ENCODE measurements at places on chromosomes 12 and 14. TPM values are rescaled to one million over a fixed set of nuclear protein-coding genes. Genes with fewer than 3 reads are reported as not detected.

DNA sequence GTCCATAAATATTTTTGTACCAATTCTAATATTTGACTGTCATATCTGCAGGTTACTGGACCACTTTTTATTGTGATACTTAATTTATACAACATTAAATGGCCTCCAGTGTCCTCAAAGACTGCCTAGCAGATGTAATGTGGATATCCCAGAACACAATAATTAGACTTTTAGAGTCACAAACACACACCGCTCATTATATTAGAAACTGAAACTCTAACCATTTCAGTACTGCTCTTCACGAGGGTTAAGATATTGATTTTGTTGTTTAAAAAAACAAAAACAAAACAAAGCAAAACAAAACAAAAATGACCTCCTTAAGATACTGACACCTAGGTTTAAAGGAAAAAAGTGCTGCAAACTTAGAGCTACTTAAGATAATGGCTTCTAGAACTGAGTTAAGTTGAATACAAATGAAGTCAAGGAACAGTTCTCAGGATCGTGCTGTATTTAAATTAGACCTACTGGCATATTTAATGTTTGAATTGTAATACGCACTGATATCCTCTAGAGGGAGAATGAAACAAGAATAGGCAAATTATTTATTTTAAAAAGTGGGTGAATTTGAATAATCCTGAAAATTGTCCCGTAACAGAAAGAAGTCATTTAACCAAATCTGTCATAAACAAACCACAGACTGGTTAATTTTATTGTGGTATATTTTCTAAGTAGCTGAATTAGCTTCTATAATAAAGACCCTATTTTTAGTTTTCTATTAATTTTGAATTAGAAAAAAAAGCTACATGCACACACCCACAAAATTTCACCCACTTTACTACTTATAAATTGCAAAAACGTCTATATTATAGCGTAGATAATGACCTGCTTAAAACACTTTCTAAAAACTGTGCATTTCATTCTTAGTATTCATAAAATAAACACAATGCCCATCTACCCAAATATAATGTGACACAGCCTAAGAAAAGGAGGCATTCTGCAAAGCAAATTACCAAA is 395.2 kb upstream of the DCN start:
- no peak for DNase-seq

GRCh38 chr14:32186248-32186647 is 15.6 kb upstream of the RNU6-7 start:
- no peak for DNase-seq

DNA sequence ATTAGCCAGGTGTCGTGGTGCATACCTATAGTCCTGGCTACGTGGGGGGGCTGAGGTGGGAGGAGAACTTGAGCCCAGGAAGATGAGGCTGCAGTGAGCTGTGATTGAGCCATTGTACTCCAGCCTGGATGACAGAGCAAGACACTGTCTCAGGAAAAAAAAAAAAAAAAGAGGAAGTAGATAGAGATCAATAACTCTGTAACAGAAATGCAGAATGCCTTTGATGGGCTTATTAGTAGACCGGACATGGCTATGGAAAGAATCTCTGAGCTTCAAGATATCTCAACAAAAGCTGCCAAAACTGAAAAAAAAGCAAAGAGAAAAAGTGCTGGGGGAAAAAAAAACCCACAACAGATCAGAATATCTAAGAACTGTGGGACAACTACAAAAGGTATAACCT is 37.5 kb downstream of the GPR68 start:
- no peak for DNase-seq

Gene B4GALNT3
- total RNA-seq, result 0.71 TPM

DNA sequence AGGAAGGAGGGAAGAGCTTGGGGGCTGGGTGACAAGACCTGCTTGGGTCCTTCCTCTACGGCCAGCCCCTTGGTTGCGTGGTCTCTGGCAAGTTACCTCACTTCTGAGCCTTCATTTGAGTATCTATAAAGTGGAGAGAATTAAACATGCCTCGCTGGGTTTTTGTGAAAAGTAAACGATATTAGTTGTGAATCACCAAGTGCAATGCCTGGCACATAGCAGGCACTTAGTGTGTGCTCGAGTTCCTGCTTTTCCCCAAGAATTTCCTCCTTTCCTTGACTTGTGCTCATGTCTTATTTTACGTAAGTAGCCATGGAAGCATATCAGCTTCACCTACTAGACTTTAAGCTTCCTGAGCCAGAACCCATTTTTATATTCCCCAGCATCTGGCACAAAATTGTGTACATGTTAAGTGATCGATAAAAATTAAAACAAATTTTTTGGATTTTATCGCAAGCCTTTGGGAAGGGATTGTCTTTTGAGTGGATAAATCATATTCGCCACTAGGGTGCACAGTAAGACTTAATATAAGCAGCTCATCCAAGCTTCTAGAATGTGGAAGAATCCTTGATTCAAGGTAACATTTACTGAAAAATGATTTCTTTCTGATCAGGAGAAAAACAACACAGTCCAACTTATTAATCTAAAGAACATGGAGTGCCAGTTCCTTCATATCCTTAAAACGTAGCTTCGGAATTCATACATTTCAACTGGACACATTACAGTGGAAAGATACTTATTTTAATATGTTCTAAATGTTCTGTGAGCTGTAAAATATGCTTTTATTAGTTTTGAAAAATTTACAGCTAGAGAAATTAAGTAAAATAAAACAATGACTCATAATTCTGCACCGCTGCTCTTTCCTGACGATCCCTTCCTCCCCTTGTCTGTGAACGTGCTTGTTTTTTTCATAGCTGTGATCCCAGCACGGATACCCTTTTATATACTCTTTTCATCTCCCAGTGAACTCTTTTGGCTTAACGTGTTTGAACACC is 62.0 kb downstream of the SLC25A47 start:
- DNase-seq, result no peak

DNA sequence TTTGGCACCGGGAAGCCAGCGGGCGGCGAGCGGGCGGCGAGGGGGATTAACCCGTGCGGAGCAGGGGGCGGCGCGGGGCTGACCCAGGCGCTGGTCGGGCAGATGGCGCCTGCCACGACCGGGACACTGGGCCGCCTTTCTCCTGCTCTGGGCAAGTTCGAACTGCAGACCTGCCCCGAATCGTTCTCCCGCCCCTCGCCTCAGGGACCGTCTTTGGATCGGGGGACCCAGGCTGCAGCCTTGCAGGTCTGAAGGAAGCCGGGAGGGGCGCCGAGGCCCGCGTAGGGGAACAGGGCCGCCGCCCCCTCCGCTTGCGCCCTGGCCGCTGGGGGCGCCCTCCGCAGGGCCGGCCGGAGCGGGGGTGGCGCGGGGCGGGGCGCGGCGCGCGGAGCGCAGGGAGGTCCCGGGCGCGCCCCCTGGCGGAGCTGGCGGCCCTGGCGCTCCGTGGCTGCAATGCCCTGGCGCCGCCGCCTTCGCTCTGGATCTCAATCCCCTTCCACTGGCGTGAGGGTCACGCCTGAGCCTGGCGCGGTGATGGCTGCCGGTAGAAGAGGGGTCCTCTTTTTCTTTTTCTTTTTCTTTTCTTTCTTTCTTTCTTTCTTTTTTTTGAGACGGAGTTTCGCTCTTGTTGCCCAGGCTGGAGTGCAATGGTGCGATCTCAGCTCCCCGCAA is 449 bp upstream of the LTBP2 start:
- no peak for DNase-seq

- DNase-seq, result no peak
Observed at GRCh38 chr12:120361506-120362208, 7.3 kb downstream of the MSI1 start.

Gene GCN1
- 94.6 TPM for total RNA-seq

DNA sequence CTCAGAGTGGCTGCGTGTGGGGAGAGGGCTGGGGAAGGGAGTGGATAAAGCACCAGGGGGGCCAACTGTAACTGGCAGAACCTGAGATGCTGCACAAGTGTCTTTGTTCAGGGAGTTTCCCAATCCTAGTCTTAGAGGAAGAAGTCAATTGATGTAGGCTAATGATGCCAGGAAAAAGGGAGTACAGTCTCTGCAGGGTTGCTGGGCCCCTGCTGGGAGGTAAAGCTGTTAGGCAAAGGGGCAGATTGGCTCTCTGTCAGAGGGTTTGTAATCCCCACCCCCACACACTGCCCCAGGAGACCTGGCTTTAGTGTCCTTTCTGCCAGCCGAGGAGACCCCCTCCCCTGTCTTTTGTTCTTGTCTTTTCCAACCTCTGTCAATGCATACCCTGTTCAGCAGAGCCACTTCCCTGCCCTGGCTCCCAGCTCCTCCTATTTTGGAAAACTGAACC is 178.4 kb downstream of the KCNA5 start:
- DNase-seq, result no peak

DNA sequence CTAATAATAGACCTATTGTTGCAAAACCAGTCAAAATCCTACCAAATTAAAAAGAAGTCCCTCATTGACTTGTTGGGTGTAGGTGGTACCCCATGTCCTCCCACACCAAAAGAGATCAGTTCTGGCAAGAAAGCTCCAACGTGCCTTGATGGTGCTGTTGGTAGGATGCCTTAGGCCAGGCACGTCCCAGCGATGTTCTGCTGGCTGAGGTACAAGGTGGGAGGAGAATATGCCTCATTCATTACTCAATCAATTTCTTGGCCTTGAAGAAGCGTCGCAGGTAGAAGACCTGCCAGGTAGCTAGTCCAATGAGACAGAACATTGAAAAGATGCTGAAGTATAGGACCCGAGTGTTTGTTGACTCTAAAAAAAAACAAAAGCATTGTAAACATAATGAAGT is 7.8 kb upstream of the NEK9 start:
- DNase-seq, result no peak

- DNase-seq, result no peak
Observed at GRCh38 chr12:49039421-49040363, 20.9 kb downstream of the KMT2D start.

Gene ETFBKMT
- total RNA-seq, result 5.1 TPM

GRCh38 chr12:63802012-63802608 is 22.4 kb downstream of the RXYLT1 start:
- no peak for DNase-seq

DNA sequence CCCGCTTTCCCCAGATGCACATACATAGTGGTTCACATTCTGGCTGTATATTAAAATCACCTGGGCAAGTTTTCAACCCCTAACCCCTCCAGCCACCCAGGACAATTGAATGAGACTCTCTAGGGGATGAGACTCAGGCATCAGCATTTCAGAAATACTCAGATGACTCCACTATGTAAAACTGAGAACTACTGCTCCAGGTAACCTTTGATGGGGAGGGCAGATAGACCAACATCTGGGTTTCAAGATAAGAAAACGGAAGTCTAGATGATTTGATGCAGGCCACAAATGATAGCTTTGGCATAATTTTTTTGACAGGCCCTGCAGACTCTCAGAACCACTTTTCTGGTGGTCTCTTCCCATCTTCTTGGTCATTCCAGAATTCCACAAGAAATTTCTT is 341.1 kb downstream of the EMP1 start:
- peak; percentile 47 for DNase-seq

DNA sequence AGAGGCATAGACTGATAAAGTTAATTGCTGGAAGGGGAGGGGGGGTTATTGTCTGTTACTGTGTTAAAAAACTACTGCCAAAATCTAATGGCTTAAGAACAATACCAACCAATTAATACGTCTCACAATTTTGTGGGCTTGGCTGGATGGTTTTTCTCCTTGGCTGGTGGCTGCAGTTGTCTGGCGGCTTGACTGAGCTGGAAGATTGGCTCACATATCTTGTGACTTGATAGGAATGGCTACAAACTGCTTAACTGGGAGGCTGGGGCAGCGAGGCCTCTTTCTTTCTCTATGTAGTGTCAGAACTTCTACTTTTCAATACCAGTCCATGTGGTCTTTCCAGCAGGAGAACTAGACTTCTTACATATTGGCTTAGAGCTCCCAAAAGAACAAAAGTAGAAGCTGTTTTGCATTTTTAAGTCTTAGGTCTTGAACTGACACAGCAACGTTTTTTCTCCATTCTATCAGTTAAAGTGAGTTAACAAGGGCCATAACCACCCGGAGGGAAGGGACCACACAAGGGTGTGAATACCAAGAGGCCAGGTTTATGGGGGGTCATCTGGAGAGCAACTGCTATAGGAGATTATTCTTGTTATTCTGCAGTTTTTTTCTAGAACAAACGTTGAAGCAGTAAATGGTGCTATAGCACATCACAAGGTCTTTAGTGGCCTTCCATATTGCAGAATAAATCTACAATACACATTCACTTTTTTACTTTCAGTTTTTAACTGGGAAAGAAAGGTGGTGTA is 46.9 kb downstream of the ZDHHC17 start:
- no peak for DNase-seq

Gene TRMT5
- 8.7 TPM for total RNA-seq

- no peak for DNase-seq
Observed at GRCh38 chr14:89720076-89720687, 234.3 kb downstream of the EFCAB11 start.

- no peak for DNase-seq
Observed at GRCh38 chr12:85058339-85058738, 22.2 kb downstream of the LRRIQ1 start.

GRCh38 chr12:121799842-121800693 is 3.7 kb upstream of the SETD1B start:
- DNase-seq, result peak; percentile 96

DNA sequence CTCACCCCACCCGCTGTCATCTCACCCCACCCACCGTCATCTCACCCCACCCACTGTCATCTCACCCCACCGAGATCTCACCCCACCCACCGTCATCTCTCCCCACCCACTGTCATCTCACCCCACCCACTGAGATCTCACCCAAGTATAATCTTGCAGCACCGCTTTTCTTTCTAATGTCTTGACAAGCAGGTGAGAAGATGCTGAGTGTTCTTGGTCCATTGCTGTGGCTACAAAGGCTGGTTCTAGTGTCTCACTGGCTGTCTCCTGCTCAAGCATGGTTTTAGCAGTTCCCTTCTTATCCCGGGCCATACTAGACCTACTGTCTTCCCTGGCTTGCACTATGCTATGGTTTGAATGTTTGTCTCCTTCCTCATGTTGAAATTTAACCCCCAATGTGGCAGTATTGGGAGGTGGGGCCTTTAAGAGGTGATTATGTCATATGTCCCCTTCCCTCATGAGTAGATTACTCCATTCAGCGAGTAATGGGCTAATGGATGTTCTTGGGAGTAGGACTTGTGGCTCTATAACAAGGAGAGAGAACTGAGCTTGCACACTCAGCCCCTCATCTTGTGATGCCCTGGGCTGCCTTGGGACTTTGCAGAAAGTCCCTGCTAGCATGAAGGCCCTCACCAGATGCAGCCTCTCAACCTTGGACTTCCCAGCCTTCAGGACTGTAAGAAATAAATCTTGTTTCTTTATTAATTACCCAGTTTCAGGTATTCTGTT is 47.7 kb upstream of the PPP2R5C start:
- DNase-seq, result peak; percentile 39

- no peak for DNase-seq
Observed at GRCh38 chr14:74591394-74591793, 20.6 kb downstream of the LTBP2 start.

Gene CKAP4
- 51.6 TPM for total RNA-seq

Gene CLEC4A
- total RNA-seq, result 2.2 TPM

Gene PZP
- not detected for total RNA-seq

- no peak for DNase-seq
Observed at GRCh38 chr12:97148941-97149559, 242.0 kb downstream of the NEDD1 start.

- no peak for DNase-seq
Observed at GRCh38 chr14:52547526-52547925, 4.8 kb downstream of the TXNDC16 start.
